SHP77 treated with DMSO at 0.1 percent for 48 hours (cell line): ENCODE measurements at places on chromosomes 4 and X.

GRCh38 chrX:68876731-68877130 is 47.9 kb downstream of the EFNB1 start:
- no peak for DNase-seq

DNA sequence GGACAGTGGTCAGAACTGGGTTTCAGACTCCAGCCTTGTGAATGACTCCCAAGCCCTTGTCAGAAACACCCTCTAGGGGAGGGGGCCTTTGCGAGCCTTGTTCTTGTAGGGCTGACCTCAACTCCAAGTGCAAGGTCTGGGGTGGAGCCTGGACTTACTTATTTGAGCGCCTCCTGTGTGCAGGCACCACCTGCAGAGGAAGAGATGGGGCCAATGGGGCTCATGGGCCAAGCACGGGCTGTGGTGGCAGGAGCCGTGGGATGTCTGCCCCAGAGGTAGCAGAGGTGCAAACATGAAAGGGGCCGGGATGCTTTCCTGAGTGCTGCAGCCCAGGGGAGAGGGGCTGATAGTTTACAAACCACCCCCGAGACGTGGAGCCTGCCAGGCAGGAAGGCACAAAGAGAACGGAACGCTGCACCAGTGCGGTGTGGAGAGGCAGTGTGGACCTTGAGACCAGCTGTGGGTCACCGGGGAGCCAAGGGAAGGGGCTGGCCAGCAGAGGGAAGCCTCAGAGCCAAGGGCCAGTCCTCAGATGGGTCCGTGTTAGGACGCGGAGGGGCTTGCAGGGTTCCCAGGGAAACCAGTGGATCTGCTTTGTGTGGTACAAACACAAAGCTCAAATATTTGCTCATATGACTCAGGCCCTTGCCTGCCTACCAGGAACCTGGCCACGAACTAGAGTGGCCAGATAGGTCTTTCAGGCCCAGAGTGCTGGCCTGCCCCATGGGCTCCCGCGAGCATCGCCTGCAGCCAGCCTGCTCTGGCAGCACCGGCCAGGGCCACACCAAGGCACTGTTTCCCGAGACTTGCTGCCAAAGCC is 8.7 kb upstream of the TADA2B start:
- no peak for DNase-seq

GRCh38 chr4:81061344-81061730 is 30.8 kb downstream of the BMP3 start:
- no peak for DNase-seq

- DNase-seq: no peak
Measured at GRCh38 chr4:38315286-38315685, 348.7 kb upstream of the KLF3 start.

GRCh38 chr4:138007572-138007971 is 234.6 kb downstream of the SLC7A11 start:
- DNase-seq: no peak

DNA sequence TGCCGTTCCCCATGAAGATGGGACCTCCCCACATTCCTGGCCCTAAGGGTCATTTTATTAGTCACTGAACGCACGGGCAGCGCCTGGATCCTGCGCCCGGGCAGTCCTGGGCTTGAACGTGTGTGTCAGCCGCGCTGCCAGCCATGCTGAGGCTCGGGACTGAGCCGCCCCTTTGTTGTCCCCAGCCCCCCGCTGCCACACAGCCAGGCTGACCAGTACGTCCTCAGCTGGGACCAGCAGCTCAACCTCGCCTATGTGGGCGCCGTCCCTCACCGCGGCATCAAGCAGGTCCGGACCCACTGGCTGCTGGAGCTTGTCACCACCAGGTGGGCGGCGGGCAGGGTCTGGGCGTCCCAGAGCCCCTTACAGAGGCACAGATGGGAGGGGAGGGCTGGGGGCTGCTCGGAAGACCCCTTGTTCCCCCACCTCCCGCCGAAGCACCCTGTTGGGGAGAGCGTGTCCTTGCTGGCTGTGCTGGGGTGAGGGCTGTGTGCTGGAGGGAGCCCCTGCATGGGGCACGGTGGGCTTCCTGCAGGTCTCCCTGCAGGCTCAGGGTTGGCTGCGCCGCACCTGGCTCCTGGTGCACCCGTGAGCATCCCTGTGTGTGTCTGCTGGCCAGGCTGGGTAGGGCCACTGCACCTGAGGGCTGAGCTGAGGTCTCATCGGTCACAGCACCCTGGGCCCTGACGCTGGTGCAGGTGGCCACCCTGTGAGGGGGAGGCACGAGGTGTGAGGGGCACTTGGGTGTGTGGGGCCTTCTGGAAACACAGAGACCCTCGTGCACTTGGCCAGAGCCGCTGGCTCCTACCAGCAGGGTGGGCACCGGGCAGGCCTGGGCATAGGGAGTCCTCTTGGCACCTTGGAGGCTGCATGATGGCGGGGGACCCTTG is 1.0 kb downstream of the IDUA start:
- no peak for DNase-seq

DNA sequence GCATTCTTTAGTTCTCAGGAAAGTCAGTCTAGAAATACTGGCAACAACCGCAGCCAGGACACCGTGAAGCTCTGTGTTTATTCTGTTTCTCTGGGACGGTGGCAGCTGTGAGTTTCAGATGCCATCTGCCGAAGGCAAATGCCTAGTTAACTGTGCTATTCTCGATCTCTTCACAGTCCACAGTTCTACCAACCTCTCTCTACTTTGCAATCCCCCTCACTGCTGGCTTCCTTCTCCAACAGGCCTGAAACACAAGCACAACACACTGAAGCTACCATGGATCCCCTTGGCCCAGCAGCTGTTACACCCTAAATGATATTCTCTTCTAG is 118.8 kb downstream of the ZNF827 start:
- peak; percentile 23 for DNase-seq
